Stimulated activated CD4-positive, alpha-beta T cell treated with anti-CD3 and anti-CD28 coated beads, Interleukin-4, amount 100 ng/mL, for 4 hours (primary cell): ENCODE measurements at places on chromosomes 11 and 22.

DNA sequence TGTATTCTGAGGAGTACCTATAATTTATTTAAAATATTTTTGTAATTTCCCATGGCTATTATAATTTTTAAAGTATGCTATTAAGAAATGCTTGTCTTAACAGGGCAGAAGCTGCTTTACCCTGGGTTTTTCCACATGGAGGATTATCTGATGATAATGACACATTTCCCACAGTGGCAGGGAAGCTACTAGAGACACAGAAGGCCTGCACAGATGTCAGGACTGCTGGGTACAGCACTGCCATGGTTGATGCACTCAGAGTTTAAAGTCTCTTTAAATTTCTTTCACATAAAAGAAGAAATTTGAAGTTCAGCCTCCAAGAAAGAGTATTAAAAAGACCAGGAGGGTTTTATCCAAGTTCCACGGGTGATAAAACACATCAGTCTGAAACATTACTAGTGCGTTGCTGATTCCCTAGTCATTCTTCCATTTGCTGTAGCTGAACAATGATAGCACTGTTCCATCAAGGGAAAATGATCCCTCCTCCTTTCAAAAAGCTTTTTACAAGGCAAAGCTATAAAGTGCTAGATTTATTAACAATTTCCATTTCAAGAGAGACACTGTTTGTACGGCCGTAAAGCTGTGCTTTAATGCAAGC lies 363.0 kb downstream of the CNTN5 start:
- no peak for DNase-seq

- no peak for DNase-seq
These were observed at the start of gene BRSK2 for GRCh38 chr11:1389932-1390568. Gene BRSK2 (plus strand): TSS chr11:1389934. CDS start chr11:1390285, 351 bp downstream.

- peak; percentile 70 for DNase-seq
These were observed 89.8 kb downstream of the PDE2A start for GRCh38 chr11:72584293-72584938.

GRCh38 chr22:32850591-32851517 lies 49.3 kb downstream of the TIMP3 start:
- no peak for DNase-seq

DNA sequence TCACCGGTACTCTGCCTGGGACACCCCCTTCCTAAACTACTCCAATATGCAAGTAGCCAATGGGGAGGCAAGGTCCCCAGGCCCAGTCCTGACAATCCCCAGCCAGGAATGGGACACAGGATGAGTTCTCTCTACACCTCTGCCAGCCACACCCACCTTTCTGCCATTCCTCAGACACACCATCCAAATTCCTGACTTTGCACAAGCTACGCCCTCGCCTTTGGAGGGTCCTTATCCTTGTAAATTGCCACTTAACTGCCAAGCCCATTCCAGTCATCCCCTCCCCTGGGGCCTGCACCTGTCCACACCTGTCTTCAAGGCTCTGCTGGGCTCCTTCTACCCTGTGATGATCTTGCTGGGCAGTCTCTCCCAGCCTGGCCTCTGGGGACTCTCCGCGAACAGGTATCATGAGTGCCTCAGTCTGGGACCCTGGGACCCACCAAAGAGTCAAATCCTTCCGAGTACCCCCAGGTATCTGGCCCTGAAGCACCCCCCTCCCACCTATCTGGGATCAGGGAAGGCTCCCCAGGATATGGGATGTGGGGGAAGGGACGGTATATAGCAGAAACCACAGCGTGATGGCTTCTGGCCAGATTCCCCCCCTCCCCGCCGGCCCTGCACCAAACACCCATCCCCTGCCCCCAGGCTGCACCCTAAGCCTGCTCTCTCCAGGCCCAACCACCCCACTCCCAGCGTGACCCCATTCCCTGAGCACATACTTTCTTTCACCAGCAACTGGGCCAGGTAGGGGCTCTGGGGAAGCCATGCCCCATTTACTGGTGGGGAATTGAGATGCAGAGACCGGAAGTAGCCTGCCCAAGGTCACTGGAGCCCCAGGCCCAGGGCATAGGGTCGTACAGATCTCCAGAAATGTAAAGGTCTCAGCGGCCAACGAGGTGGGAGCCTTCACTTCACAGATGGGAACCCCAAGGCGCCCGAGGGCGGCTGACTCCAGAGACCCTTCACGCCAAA lies 806 bp downstream of the ARAP1 start:
- DNase-seq, result no peak

- DNase-seq, result no peak
These were observed 1.5 kb upstream of the CD151 start for GRCh38 chr11:831118-831864.

DNA sequence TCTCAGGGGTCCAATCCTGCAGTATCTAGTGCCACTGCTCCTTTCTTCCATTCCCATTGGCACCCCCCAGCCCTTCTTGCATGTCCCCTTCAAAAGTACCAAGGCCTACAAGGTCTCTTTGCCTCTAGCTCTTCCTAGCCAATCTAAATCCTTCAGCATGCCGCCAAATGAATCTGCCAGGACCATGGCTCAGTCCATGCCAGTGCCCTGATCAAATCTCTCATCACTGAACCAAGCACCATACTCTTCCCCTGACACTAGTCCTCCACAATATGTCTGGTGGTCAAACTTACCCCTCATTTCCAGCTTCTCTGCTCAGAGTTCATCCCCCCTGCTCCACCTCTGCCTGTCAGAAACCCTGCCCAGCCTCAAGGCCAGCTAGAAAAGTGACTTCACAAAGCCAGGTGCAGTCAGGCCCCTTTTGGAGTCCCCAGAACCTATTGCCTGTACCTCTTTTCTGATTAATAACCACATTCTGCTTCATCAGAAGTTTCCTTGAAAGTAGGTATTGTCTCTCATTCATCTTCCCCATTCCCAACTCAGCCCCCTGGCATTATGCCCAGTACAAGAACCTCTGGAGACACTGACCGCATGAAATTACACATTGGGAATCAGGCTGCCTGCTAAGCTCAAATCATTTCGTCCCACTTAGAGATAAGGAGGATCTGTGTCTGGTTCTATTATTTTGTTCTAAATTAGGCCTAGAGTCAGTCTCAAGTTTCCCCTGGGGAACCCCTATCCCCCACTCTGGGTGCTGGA lies 11.4 kb downstream of the FEN1 start:
- DNase-seq, result no peak

GRCh38 chr11:432501-433100 lies 9.2 kb downstream of the ANO9 start:
- no peak for DNase-seq

GRCh38 chr22:23525510-23525909 lies 54.6 kb downstream of the IGLL1 start:
- no peak for DNase-seq

- DNase-seq, result no peak
These were observed 739.8 kb upstream of the API5 start for GRCh38 chr11:42571878-42572610.

GRCh38 chr11:1088927-1089737 lies 14.5 kb downstream of the MUC2 start:
- DNase-seq, result no peak

- no peak for DNase-seq
These were observed 69.0 kb upstream of the ARFGAP3 start for GRCh38 chr22:42926104-42926503.

- no peak for DNase-seq
These were observed 53.5 kb upstream of the CCDC188 start for GRCh38 chr22:20204311-20204710.

DNA sequence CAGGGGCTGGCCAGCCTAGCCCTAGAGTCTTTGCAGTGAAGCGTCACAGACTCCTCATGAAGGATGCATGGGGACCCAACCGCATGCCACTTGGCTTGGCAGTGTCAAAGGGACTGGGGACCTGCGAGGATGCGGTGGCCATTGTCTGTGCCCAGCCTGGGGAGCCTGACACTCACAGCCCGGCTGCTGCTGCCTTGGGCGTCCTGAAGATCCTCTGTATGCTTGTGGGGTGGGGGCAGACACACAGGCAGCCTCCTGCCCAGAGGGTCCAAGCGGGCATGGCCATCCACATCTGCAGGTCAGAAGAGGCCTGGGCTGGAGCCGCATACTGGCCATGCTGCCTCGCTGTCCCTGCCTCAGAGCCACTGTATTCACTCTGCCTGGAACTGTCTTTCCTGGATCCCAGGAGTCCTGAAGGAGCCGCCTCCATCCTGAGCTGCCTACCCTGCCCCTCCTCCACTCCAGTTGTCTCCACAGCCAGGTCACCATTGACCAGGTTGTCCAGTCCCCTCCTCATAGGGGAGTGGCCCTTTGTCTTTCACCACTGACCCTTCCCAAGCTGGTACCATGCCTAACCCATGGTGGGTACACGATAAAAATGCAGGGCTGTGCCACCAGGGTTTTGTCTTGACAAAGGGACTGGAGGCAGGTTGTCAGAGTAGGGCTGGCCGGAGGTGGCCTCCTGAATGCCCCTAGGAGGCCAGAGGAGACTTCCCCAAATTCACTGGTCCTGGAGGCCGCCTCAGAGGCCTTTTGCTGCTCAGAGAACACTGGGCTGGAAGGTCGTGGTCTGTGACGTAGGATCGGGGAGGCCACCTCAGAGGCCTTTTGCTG lies 107.0 kb downstream of the KCNQ1OT1 start:
- DNase-seq, result no peak

- no peak for DNase-seq
These were observed 62.9 kb upstream of the SPON1 start for GRCh38 chr11:13899603-13900002.

- DNase-seq, result no peak
These were observed 48.6 kb upstream of the TMEM45B start for GRCh38 chr11:129766898-129767604.
